ENCODE measurements at places on chromosomes 3 and 15.

DNA sequence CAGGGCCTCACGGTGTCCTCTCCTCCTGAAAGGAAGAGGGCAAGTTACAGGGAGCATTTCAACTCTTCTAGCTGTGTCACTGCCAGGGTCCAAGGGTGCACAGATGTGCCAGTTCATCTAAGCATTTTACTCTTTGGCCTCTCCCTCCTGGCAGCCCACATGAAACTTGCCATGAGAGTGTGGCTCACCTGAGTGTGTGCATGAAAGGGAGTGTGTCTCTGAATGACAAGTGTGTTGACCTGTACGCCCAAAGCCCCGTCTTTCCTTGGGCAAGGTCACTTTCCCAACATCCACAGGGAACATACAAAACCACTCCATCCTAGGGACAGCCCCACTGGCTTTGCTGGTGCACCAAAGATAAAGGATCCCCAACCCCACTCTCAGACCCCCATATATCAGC is 280.0 kb downstream of the NTRK3 start:
- no peak for DNase-seq

- DNase-seq, result no peak
Measured at GRCh38 chr15:52733696-52734255, 54.6 kb upstream of the ATOSA start.

- no peak for DNase-seq
Measured at GRCh38 chr3:8886546-8886945, 76.7 kb downstream of the RAD18 start.

DNA sequence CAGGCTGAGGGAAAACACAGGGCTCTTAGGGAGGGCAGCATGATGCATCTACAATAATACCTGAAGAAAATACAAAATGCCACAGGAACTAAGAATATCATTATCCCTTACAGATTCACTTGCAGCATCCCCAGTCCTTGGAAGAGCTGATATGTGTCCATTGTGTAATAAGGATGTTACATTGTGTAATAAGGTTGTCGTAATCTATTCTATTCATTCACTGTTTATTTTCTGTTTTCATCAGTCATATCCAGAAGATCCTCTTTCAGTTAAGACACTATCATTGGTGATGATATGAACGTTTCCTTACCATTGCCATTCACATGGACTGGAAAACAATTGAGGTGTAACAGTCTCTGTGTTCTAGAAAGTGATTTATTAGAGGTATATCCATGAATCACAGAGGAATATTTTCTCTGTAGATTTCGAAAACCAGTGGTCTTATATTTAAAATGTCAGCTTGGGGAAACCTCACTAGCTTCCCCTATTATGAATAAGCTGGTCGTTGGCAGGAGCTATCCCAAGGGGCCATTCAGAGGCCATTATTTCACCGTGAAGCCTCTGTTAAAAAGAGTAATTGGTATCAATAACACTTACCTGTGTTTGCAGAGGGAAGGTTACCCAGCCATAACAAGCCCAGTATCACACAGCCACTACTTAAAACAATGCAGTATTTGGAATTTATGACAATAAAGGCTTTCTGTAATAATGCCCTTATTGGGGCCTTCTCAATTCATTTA is 241.1 kb downstream of the ZNF385D start:
- DNase-seq, result no peak

DNA sequence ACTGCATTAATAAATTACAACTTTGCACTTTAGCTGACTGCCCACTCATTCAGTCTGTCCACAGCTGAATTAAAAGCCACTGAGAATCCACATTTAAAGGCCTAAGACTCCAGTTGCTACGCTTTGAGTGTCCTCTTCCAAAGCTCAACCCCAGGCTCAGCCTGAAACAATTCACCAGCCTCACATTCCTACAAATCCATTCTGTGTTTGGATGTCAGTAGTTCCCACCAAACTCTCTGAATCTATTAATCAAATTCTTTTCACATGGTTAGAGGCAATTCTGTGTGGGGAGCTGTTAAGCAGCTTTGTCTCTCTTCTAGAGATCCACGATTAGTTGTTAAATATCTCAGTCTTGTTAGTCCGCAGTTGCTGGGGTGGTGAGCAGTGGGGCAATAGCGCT is 116.8 kb upstream of the UBE2E2 start:
- DNase-seq, result no peak

DNA sequence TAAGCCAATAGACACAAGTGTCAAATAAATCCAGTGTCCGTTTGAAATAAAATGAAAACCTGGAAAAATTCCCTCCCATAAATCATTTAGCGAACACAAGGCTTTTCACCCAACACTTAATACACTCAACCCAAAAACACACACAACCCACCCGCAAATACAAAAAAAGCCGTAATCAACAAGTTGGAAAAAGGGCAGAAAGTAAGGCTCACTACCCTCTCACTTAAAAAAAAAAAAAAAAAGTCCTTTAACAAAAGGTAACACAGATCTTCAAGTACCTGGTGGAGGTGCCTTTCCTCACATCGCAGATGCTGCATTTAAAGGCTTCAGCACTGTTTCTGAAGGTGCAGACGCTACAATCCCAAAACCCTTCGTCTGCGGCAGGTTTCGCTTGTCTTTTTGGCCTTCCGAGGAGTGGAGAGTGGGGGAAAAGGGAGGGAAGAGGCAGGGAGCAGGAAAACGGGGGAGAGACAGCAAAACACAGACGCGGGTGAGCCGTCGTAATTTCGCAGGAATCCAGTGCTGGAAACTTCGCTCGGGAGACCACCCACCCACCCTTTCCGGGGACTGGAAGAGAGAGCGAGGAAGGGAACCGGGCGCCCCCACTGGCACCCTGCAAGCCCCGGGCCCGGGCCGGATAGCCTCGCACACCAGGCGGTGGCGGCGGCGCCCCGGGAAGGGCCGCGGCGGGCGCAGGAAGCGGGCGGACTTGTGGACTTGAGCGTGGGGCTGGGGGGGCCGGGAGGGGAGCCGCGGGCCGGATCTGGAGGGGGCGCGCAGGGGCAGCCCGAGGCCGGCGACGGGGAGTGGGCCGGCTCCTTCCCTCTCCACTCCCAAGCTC is 401.8 kb downstream of the SHQ1 start:
- no peak for DNase-seq

DNA sequence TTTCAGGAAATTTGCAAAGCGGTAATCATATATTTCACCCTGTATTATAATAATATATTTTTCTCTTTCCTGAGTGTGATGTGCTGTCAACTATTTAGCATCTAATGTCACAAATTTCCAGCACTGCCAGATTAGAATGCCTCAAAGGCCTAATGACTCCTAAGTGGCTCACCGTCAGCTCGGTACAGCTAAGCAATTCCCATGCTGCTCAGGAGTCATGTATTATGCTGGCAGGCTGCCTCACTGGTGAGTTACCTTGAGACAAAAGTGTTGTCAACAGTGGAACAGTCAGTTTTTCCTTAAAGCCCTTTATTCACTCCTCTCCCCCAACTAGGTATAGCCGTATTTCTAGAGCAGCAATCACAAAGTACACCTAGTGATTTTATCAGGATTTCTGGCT is 83.6 kb downstream of the NSUN3 start:
- no peak for DNase-seq

GRCh38 chr3:178671791-178672190 is 135.6 kb downstream of the KCNMB2 start:
- DNase-seq, result no peak

- no peak for DNase-seq
Measured at GRCh38 chr3:113717818-113718217, 21.4 kb upstream of the USF3 start.

GRCh38 chr3:171788546-171789351 is 21.5 kb downstream of the PLD1 start:
- no peak for DNase-seq

DNA sequence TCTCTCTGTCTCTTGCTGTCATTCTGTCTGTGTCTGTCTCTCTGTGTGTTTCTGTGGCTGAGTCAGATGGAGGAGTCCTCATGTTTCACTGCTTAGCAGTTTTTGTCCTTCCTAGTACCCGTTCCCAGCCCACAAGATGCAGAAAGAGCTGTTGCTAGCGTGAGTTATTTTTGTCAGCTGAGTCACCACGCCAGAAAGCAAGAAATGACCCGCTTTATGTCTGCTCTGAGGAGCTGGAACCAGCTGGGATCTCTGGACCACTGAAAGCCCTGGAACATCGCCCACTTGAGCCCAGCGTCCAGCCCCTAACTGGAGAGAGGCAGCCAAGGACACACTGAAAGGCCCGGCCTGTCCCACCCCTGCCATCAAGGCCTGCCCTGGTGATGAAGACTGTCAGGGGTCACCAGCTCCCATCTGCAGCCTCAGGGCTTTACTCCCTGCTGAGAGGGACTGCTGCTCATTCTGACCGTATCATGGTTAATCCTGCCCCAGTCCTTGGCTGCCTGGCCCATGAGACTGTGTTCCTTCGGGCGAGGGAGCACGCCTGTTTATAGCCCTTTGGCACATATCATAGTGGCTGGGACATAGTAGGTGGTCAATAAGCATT is 101.7 kb upstream of the TPM1 start:
- no peak for DNase-seq

- no peak for DNase-seq
Measured at GRCh38 chr15:85031944-85032558, 50.4 kb downstream of the PDE8A start.

DNA sequence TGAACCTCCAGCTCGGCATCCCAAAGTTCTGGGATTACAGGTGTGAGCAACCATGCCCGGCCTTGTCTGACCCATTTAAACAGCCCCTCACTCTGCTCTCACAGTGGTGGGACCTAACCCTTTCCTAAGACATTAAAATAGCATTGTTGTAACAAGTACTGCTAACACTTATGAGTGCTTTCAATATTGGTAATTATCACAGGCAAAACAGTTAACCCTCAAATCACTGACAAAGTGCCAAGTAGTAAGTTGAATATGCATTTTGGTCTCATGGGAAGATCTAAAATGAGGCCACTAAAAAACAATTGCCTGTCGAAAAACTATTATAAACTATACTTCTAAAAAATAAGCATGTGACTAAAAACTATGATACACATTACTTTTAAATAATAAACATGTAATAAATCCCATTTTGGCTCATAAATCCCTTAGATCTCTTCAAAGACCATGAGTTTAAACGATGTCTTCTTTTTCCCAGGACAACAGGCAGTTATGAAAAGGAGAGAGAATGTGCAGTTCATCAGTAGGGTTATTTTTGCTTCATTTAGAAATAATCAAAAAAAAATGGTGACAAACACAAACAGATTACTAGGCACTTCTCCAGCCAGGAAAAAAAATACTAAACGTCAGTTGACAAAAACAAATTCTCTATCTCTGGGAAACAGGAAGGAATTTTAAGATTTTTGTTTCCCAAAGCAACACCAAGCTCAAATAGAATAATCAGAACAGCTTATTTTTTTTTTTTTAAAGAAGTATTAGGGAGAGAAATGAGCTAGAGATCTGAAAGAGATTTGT is 95.4 kb downstream of the RFTN1 start:
- DNase-seq, result no peak

DNA sequence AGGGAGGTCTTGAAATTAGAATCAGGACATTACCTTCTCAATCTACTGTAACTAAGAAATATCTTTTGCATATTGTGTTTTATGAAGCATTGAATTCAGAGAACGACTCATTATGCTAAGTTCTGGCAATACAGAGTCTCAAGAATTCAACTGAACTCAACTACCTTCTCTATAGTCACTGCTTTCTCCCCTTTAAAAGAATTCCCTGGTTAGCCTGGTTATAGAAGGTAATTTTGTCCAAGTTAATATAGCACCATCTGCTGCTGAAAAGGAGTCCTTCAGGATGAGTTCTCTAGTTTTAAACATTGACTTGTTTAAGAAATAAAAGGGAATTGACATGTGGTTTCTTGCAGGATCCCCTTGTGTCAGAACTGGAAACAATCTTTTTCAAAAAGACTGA is 60.2 kb downstream of the IL16 start:
- no peak for DNase-seq

GRCh38 chr3:136860541-136860940 is 1.5 kb upstream of the NCK1 start:
- DNase-seq, result no peak

- no peak for DNase-seq
Measured at GRCh38 chr3:118889691-118890090, 145.0 kb downstream of the IGSF11 start.

DNA sequence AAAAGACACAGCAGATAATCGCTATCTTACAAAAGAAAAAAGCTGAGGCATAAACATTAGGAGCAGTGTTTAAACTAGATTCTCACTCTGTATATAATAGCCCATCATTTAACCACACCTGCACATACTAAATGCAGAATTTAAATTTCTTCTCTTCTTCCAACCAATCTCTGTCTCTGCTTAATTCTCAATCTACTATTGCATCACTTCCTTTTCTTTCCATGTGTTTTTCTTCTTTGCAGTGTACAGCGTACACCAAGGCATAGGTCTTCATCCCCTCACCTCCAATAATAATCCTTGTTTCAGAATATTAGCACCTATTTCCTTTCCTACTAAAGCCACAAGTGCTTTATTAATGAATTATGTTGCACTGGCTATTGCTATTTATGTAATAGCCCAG is 90.9 kb downstream of the NR1I2 start:
- no peak for DNase-seq

DNA sequence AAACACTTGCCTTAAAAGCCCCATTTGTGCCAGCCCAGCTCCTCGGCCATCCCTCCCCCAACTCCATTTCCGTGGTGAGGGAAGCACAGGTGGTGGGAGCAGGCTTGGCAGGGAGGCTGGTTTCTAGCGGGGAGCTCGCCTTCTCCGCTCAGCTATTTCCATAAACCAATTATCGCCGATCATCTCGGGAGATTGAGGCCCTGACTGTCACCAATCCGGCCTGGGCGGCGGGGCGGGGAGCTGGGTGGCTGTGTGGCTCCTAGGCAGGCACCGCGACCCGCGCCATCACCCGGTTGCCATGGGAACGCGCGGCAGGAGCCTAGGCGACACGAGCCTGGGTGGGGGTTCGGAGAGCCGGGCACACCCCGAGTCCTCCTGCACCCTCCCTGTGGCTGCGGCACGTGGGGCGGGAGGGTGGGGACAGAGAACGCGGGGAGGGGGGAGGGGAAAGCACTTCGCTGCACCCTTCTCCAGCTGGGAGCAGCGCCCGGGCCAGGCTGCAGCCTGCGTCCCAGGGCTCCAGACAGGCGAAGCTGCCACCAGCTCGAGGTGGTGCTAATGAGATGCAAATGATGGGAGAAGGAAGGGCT is 9.3 kb downstream of the CCDC33 start:
- DNase-seq, result no peak

DNA sequence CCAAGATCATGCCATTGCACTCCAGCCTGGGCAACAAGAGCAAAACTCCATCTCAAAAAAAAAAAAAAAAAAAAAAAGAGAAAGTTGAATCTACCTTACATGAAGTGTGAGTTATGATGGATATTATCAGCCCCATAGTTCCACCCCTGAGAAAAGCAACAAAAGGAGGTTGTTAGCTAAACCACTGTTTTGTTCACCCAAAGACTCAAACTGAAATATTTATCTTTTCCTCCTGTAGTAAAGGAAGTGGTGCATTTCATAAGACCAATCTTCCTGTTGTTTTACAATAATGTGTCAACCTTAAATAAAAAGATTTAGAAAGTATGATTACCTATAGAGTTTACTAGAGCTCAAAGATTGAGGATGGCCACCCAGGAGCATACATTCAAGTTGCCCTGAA is 18.7 kb upstream of the TRMT10C start:
- no peak for DNase-seq

Measured in stimulated activated naive B cell treated with anti-CD40 and anti-IgM and Interleukin-4, amounts not matched to agents 10 μg/mL and 1 μg/mL and 100 μg/mL, for 72 hours (primary cell).